NCI-H774 (cell line): ENCODE measurements at places on chromosomes 16 and 17.
A peak's percentile ranks its signal among the peaks of the same experiment; 100 is the strongest.

DNA sequence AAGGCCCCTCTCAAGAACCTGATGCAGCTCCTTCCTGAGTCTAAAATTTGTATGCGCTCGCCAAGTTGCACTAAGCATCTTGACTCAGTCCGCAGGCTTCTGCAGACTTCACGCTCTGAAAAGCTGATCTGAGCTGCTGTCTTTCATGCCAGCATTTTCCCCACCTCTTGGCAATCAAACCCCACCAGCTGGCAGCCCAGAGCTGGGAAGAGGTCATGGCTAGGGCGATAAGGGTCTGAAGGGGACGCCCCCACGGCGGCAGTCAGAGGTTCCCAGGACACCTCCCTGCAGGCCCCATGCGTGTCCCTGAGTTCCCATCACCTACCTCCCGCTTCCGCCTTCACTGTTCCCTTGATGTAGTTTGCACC lies 5.1 kb upstream of the UNC13D start:
- DNase-seq: no peak

DNA sequence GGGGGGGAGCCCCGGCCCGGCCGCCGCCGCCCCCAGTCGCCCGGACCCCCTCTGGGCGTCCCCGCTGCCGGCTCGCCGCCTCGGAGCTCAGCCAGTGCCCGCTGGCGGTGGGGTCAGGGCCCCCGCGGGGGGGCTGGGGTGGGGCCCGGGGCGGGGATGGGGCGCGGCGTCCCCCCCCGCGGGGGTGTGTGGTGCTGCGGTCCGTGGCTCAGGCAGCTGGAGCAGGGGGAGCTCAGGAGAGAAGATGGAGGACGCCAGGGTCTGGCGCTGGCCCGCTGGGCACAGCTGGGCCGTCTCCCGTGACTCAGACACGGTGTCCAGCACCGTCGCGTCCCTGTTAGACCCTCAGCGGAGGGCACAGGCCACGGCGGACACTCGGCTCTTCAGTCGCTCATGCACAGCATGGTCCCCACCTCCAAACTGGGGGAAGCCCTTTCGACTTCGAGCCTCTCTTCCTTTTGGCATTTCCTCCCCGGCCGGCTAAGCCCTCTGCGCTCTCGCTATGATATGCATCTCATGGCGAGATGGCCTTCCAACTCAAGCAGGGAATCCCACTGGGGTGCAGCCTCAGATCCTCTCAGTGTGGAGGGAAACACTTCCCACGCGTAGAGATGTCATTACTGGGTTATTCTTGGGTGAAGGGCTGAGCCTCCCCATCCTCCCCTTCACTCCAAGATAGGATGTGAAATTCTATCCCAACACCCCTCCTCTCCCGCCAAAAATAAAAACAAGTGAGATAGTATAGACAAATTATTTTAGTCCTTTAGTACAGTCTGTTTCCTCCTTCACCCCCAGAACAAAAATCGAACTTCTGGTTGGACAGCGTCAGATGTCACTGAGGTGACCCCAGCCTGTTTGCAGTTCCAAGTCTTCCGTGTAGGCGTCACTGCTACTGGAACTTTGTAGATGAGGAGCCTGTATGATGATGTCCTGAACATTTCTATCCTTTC lies 522 bp upstream of the VEZF1 start:
- DNase-seq: peak; percentile 84

DNA sequence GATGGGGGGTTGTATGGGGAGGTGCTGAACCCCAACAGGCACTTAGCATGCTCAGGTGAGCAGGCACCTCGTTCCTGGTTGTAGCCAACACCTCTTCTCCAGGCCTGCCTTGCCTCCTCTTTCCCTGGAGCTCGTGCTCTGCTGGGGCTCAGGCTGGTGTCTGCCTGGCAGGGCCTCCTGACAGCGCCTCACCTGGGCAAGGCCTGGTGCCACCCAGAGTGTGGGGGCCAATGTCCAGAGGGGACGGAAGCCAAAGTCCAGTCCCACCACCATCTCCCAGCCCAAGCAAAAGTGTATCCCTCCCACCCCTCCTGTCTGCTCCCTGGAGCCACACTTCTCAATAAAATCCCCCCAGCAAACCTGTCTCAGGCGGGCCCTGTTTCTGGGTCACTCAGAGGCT lies 304.2 kb upstream of the TNRC6C start:
- DNase-seq: no peak

GRCh38 chr17:2042390-2042847 lies 597 bp downstream of the OVCA2 start:
- no peak for DNase-seq

- no peak for DNase-seq
These were observed 33.5 kb upstream of the BCO1 start for GRCh38 chr16:81204798-81205680.

- no peak for DNase-seq
These were observed 806.2 kb upstream of the EEF2KMT start for GRCh38 chr16:5903832-5904231.

DNA sequence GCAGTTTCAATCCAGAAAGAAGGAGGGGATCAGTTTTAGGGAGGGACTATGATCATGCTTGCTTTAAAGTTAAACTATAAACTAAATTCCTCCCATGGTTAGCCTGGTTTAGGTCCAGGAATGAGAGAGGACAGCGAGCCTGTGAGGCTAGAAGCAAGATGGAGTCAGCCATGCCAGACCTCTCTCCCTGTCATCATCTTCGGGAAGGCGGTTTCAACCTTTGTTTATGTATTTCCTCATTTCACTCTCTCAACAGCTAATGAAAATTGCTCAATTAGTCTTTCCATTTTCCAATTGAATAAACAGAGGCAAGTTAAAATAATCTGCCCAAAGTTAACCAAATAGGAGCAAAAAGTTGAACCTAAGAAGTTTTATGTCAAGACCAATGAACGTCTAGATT lies 201.5 kb downstream of the KCNJ2 start:
- no peak for DNase-seq

DNA sequence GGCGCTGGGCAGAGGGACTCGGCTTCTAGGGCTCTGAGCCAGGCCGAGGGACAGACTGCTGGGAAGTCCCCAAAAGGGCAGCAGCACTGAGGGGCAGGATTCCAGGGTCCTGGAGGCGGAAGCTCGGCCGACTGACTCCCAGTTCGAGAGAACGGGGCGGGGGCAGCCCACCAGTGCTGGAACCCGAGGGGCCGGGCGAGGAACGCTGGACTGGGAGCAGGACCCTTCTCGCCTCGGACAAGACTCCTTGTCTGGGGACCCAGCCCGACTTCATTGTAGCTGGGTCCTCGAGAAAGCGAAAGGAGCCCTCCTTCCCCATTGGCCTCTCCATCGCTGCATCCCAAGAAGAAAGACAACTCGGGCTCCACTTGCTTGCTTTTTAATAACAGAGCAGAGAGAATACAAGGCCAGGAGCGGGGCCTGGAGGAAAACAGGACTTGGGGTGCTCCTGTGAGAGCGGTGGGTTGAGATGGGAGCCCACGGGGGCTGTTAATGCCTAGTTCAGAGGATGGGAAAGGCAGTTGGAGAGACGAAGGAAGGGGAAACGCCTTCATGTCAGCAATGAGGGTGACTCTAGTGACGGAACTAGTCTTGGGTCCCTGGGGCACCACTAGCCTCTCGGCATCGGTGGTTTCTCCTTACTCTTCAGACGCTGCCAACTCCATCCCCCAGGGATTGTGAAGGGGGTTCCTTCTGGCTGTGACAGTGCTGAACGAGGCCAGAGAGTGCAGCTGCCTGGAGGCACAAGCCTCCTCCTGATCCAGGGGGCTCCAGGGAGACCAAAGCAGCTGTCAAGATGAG lies 492 bp upstream of the CAMTA2 start:
- no peak for DNase-seq

DNA sequence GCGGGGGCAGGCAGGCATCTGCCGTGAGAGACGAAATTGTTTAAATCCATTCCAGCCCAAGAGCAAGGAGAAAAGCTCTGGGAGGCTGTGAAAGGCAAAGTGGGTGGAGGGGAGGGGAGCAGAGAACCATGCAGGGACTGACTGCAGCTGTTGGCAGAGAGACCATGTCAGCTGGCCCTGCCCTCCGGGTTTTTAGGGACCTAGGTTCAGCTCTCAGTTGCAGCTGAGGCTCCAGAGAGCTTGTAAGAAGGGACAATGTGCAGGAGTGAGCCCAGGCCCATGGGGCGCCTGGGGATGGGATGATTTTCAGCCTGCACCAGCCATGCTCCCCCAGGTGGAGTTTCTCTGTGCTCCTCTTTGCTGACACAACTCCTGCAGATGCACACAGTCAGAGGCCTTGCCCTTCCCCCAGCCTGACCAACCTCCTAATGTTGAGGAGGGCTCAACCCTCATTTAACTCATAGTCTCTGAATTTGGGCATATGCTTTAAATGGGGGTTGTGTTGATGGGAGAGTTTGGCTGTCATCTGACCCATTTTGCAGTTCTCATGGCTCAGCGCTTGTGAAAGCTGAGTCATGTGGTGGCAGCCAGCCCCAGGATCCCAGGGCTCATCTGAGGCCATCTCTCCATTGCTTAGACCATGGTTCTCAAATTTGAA lies 70.9 kb downstream of the PLXDC1 start:
- DNase-seq: no peak

- no peak for DNase-seq
These were observed 27.1 kb upstream of the JPH3 start for GRCh38 chr16:87575027-87575804.

DNA sequence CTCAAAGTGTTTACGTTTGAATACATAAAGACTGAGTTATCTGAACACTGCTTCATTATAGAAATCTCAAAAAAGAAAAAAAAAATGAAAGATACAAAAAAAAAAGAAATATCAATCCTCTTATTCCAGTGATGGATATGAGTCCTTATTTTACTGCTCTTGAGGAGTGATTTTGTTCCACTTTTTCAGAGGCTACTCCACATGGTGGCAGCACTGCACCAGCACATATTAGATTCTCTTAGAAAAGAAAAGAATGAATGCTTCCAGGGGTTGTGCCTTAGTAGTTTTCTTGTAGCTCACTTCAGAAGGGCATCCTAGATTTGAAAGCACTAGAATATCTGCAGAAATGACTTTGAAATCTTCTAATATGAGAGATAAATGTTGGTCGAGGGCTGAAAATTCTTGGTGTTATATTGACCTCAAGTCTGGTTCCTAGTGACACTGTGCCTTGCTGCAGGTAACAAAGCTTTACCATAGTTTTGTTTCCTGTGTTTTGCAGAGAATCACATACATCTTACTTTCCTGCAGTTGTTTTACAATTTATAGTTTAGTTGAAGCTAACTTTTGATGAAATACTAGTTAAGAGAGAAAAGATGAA lies 25.9 kb downstream of the AP2B1 start:
- DNase-seq: peak; percentile 39

- no peak for DNase-seq
These were observed 109.2 kb downstream of the GP2 start for GRCh38 chr16:20218093-20218492.

DNA sequence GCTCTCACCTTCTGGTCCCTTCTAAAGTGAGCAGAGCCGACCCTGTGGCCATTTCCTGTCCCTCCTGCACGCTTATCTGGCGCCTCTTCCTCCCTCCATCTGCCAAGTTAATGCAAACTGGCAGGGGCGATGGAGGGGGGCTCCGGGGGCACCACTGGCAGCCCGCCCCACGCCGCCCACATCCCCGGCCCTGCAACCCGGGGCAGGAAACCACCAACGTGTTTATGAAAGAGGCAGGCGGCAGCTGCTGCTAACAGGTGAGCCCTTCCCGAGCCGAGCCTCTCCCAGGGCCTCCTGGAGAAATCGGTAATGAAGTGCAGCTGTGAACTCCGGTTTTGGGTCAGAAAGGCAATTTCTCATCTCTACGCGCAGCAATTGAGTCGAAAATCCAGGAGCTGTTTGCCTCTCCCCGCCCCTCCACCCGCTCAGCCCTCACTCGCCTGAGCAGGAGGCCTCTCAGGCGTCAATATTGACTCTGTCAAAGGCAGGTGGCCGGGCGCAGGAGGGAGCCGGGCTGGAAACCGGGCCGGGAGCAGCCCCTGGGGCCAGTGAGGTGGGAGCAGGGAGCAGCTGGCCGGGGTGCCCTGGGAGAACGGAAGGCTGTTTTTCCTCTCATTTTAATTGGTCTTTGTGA lies 164.4 kb upstream of the GSE1 start:
- peak; percentile 78 for DNase-seq

GRCh38 chr16:19377864-19378263 lies 39.8 kb upstream of the TMC5 start:
- no peak for DNase-seq

DNA sequence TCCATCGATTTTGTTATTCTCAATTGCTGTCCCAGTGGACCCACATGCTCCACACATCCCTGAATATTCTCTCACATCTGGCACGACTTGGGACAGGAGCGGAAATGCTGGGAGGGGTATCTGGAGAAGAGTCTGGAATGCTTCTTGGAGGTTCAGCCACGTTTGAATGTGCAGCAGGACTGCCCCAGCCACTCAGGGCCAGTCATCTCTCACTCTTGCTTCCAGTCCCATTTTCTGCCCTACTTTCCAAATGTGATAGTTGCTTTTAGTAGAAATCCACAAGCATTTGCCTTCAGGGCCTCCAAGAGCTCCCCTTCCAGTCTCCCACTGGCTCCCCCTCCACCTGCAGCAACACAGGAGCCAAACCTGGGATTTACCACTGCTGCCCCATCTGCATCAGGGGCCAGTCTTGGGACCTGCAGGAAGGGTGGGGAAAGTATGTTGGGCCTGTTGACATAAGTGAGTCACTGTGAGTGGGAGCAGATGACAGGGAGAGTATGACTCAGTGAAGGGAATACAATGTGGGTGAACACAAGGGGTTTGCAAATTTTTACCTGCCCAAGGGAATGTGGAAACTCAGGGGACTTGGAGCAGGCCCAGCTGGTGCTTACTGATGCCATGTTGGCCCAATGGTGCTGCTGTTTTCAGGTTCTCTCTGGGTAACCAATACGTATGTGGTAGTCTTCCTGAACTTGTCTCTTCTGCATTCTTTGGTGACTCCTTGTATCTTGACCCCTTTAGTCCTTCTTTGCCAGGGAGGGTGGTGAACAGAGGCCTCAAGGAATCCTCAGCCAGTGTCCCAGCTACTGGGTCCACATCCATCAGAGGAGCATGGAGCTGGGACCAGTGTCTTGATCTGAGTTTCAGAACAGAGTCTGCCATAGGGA lies 78.8 kb upstream of the CRHR1 start:
- no peak for DNase-seq

DNA sequence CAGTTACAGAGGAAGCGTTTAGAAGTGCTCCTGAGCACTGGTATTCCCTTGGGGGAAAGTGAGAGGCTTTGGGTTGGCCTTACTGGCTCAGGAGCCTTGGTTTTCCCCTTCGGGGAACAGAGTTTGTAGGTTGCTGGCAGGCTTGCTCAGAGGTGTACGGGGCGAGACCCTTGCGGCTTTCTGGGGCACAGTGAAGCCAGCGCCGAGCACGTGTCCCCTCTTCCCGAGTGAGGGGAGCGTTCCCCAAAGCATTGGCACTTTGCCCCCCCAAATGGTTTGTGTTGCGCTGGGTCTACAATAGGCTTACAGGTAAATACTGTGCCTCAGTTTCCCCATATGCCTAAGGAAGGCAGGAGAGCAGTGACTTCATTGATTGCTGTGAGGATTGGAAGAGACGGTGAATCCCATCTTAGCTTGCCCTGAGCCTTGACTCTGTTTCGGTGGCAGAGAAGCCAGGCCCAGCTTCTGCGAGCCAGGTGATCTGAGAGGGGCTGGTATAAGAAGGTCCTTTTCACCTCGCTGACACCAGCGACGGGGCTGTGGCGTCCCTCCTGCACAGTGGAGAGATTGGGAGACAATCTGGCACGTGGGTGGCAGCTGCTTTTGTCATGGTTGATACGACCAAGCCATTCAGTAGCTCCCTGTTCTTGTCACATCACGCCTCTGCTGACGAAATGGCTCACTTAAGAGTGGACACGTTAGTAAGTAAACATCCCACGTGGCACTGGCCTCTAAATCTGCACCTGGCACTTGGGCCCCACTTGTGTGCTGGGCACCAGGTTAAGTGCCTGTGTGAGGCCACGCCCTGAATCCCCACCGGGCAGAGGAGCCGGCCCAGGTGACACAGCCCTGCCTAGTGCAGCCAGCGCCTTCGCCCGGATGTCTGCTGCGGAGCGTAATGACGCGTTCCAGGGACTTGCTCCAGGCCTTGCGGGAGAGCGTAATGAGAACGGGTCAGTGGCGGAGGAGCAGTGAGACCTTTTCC lies 55.0 kb downstream of the MEAK7 start:
- peak; percentile 83 for DNase-seq
